Activated T-cell treated with anti-CD3 and anti-CD28 coated beads for 24 hours (primary cell): ENCODE measurements at places on chromosomes 3 and 15.

DNA sequence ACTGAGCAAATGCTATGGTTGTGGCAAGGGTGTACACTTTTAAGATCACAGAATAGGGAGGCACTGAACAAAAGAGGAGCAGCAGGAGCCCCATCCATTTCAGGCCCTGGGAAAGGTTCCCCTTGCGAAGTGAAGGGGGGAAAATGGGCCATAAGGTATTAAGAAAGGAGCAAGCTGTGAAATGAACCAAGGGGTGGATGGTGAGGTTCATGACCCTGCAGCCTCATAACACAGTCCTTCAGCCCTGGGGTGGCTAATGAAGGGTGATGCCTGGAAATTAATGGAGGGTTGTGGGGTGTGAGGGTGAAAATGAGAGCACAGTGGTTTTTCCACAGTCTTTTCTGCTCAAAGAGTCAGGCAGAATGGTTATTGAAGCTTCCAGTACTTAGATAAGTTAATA is 150.1 kb downstream of the PDZRN3 start:
- no peak for DNase-seq

DNA sequence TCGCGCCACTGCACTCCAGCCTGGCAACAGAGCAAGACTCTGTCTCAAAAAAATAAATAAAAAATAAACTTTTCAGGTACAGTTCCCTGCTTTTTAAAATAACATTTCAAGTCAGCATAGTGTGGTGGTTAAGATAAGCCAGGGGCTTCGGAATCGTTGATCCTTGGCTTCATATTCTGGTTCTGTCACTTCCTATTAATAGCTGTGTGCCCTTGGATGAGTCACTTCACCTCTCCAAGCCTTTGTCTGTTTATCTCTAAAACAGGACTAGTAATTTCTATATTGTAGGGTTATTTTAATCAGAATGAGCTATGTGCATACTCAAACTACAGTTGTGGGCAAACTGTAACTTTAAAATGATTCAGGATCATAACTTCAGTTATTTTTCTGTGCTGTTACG is 53.8 kb upstream of the SENP5 start:
- no peak for DNase-seq

DNA sequence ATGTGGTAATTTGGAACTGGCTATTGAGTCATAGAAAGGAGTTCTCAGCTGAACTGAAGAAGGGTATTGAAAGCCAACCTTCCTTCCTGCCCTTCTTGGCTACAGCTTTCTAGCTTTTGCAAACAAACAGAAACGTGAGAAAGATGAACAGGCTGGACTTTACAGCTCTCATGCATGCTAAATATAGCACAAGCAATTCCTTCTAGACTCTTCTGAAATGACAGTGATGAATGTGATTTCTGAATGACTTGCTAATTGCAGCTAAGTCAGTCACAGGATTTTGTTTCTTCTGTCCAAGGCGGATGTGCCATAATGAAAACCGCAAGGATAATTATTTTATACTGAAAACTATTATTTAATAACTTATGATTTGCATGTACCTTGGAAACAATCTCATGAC is 36.3 kb downstream of the BCHE start:
- DNase-seq, result no peak

DNA sequence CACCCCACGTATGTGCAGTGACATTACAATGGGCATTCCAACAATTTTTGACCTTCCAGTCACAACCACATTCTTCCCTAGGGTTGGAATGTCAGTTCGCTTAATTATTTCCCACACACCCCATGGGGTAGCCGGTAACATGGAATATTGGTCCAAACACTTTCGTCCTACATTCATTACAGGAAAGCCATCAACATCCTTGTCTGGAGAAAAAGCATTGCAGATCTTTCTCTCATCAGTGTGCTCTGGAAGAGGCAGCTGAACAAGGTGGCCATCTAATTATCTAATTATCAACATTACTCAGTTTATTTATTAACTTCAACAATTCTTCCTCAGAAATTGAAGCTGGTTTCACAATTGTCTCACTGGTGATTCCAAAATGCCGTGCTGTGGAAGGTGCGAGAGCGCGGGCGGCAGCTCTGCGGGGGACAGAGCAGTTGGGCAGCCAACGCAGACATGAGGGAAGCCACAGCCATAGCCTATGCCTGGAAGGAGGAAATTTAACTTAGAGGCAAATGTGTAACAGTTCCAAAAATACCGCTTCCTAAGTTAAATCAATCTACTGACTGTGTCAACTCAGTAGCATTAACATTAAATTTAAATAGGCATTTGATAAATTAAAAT is 1158.9 kb upstream of the EPHA6 start:
- DNase-seq, result no peak

- no peak for DNase-seq
Measured at GRCh38 chr15:100247228-100248225, 94.2 kb downstream of the ADAMTS17 start.

- DNase-seq, result no peak
Measured at GRCh38 chr3:139894643-139894989, 40.4 kb upstream of the CLSTN2 start.

DNA sequence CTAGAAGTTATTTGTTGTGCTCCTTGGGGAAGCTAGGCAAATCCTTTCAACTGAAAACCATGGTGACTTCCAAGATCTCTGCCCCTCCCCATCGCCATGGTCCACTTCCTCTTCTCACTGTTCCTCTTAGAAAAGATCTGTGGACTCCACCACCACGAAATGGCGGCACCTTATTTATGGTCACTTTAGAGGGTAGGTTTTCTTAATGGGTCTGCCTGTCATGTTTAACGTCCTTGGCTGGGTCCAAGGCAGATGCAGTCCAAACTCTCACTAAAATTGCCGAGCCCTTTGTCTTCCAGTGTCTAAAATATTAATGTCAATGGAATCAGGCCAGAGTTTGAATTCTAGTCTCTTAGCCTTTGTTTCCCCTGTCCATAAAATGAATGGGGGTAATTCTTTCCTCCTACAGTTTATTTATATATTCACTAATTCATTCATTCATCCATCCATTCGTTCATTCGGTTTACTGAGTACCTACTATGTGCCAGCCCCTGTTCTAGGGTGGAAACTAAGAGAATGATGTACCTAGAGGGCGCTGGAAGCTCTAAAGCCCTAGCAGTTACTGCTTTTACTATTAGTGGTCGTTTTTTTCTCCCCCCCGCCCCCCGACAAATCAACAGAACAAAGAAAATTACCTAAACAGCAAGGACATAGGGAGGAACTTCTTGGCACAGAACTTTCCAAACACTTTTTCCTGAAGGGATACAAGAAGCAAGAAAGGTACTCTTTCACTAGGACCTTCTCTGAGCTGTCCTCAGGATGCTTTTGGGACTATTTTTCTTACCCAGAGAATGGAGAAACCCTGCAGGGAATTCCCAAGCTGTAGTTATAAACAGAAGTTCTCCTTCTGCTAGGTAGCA is 657 bp downstream of the PATL2 start:
- DNase-seq, result no peak

DNA sequence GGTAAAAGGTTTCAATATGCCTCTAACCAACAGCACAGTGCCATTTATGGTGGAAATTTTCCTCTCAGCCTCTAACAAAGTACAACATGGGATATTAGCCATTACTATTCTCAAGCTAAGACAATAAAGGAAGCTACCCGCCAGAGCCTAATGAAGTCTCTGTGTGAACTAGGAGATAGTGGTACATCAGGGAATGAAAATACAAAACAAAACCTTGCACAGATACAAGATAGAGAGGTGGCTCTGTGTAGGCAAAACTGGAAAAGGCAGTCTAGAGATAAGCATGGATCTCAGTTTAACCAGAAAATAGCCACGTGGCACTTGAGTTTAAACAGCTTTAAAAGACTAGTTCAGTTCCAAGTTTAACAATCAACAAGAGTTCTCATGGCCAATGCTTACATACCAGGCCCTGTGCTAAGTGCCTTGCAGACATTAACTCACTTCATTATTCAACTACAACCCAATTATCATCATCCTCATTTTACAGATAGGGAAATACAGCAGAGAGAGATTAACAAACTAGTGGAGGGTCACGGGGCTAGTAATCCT is 279.3 kb downstream of the IGSF11 start:
- no peak for DNase-seq
